RWPE1 (cell line): ENCODE measurements at places on chromosomes 7 and 10.

DNA sequence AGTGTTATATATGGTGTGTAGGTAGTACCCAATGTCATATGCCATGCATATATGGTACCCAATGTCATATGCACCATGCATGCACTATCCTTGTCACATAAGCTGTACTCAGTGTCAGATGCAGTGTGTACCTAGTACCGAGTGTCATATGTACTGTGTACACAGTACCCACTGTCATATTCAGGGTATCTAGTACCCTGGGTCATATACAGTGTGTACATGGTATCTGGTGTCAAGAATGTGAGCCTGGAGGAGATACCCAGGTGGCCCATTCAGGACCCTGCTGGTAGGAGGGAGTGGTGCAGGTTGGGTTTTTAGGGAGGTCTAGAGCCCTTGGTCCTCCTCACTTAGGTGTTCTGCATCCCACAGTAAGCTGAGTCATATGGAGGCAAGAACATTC is 1.8 kb downstream of the ZMYND11 start:
- peak; percentile 30 for DNase-seq

DNA sequence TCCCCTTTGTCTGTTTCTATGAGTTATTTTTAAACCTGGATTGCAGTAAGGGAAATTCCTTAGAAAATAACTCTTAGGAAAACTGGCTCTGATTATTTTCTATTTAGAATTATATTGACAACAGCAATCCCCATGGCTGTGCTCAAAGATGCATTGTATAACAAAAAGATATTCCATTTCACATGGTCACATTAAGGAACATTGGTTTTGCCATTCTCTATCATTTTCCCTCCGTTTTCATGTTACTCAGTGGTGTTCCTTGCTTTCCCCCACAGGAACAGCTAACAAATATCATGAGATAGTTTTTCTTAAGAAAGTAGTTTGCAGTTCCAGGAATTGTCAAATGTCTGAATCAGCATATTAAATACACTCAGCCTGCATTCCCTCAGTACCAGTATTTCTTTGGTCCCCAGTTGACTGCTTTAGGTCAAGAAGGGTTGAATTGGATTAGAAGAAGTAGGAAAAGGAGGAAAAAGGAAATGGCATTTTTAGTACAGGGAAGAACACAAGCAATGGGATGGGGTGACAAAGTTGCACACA is 436.7 kb downstream of the TNS3 start:
- no peak for DNase-seq

GRCh38 chr7:132433301-132433700 is 143.0 kb downstream of the PLXNA4 start:
- DNase-seq: no peak

GRCh38 chr7:24732646-24733413 is 24.4 kb downstream of the GSDME start:
- no peak for DNase-seq

DNA sequence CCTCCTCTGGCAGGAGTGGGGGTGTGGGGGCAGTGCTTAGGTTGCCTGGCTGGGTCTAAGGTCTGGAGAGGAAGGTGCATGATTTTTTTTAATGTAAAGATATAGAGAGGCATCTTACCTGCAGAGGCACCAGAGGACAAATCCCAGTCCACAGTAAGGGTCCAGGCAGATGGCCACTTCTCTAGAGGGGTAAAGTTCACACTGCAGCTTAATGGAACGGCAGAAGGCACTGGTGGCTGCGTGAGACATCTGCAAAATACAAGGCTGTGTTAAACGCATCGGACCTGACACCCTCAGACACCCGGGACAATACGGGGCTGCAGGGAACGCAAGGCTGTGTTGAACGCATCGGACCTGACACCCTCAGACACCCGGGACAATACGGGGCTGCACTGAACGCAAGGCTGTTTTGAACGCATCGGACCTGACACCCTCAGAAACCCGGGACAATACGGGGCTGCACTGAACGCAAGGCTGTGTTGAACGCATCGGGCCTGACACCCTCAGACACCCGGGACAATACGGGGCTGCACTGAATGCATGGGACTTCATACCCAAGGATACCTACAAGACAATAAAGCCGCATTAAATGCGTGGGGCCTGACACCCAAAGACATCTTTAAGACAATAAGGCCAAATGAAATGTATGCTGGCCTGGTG is 206.0 kb downstream of the ZMYND11 start:
- no peak for DNase-seq

- no peak for DNase-seq
These were observed 306.8 kb downstream of the XPNPEP1 start for GRCh38 chr10:109616359-109616980.

DNA sequence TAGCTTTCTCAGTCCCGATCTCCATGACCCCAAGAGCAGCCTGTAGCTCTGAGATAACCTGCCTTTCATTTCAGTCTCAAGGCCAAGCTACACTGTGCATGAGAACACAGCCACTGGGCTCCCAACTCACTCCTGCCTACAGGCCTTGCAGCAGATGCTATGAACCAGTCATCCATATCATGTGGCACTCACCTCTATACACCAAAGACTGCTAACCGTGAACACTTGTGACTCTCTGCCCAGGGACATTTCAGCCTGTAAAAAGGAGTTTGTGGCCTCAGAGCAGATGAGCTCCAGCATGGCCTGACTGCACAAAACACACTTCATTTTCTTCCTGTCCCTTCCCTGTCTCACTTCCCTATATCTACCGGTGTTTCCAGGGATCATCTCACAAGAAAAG is 56.9 kb upstream of the NPY start:
- DNase-seq: no peak

- no peak for DNase-seq
These were observed 103.9 kb upstream of the THSD7A start for GRCh38 chr7:11935905-11936304.

GRCh38 chr7:129354428-129355157 is 79.6 kb upstream of the STRIP2 start:
- no peak for DNase-seq

DNA sequence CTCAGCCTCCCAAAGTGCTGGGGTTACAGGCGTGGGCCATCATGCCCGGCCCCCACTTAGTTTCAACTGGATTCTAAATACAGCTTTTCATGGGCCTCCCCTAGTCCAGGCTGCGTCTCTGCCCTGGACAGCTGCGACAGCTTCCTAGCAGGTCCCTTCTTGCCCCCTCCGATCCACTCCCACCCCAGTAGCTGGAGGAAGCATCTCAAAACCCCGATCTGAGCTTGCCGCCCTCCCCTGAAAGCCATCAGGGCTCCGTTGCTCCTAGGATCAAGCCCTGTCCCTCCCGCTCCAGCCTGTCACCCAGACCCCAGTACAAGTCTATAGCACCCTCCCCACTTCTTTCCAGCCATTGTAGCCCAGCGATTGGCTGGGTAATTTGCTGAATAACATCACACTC is 64.5 kb downstream of the VWA2 start:
- DNase-seq: no peak

DNA sequence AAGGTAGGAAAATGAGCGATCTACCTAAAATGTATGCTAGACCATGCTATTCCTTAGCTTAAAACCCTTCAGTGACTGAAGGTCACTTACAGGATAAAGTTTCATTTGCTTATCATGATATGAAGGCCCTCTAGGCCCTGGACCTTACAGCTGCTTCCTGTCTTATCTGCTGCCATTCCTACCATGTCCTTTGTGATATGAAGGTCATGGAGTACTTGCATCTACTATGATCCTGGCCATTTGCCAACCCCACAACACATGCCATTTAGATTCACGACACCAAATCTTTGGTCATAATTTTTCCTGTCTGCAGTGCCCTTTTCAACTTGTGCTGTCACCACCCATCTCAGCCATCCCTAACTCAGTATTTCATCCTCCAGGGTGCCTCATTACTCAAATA is 181.8 kb upstream of the MDFIC start:
- no peak for DNase-seq

GRCh38 chr7:35856175-35856574 is 55.3 kb downstream of the SEPTIN7 start:
- no peak for DNase-seq

DNA sequence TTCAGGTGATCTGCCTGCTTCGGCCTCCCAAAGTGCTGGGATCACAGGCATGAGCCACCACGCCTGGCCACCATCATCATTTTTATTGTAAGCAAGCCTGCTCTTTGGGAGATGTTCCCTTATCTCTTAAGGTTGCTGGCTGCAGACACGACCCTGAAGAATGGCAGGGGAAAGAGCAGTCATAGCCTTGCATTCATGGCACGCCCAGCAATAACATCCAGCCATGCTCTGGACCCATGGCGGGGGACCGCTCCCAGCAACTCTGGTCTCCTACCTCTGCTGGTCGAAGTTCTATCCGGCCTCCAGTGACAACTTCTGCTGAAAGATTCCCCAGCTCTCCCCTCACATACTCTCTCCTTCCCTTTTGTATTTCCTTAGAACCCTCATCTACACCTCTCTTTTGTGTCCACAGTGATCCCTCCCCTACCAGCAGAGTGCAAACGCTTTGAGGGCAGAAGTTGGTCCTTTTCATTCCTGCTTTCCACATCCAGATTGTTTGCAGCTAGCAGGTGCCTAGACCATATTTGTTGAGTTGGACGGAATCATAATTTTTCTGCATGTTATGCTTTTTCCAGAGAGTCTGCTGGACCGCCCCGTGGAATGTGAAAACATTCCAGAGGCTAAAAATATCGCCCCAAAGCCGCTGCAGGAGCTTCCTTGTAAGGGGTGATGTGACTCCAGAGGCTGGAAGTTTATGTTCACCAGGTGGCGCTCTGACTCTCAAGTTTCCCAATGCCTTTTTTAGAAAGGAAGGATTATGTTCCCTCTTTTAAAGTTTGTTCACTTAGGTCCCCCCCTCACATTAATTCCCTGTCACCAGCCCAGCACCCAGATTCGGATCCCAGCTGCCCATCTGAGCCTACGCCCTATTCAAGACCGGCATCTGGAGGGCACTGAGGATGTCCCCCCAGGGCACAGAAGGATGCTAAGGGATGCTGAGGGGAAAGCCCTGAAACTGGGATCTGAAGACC is 4.3 kb upstream of the MARVELD1 start:
- DNase-seq: no peak

- DNase-seq: no peak
These were observed 27.4 kb upstream of the GOT1 start for GRCh38 chr10:99457813-99458212.

DNA sequence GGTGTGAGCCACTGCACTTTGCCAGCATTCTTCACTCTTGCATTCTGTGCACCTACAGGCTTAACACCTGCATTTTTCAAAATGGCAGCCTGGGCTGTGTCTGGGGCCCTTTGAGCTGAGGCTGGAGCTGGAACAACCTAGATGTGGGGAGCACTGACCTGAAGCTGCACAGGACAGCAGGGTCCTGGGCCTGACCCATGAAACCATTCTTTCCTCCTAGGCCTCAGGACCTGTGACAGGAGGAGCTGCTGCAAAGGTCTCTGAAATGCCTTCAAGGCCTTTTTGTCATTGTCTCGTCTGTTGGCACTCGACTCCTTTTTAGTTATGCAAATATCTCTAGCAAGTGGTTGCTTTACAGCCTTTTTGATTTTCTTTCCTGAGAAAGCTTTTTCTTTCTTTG is 82.3 kb downstream of the INPP5A start:
- DNase-seq: no peak

DNA sequence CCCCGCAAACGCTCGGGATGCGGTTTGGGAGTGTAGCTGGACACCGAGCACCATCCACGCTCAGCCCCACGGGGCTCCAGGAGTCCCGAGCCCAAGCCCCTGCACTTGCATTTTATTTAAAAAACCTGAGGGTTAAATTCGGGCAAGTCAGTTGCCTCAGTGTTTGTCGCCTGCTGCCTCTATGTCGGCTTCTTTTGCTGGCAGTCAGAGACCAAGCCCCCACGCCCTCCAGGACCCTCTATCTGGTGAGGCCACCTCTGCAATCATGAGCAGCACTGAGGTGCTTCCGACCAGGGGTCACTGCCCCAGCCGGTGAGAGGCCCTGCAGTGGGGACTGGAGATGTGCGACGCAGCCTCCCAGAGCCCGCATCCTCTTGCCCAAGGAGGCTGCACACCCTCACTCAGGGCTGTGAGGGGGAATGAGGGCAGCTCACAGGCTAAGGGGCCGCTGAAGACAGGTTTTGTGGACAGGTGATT is 13.3 kb upstream of the ZNF273 start:
- no peak for DNase-seq

- no peak for DNase-seq
These were observed 3.4 kb downstream of the CCDC136 start for GRCh38 chr7:128795129-128795528.

GRCh38 chr7:77727936-77728701 is 31.9 kb downstream of the RSBN1L start:
- DNase-seq: peak; percentile 20

DNA sequence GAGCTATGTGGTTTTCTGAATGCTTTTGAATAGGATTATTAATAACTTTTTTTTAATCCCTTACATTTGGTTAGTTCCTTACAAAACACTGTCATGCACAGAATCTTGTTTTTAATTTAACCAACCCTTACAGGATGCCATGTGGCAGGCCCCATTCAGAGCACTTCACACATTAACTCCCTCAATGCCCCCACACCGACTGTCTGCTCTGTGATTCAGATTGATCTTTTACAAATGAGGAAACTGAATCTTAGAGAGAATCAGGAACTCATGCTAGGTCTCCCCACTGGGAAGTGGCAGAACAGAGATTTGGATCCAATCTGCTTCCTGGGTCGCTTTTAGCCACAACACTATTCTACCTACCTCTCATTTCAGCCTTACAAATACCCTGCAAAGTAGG is 195.8 kb upstream of the NPVF start:
- DNase-seq: no peak

- DNase-seq: no peak
These were observed 592.7 kb upstream of the GALNT17 start for GRCh38 chr7:70539205-70539604.

GRCh38 chr10:93456480-93456879 is 25.7 kb downstream of the MYOF start:
- DNase-seq: no peak

GRCh38 chr7:130485734-130486113 is 6.2 kb upstream of the MEST start:
- no peak for DNase-seq

GRCh38 chr7:156474241-156474743 is 166.3 kb upstream of the RNF32 start:
- peak; percentile 55 for DNase-seq

- no peak for DNase-seq
These were observed 121.9 kb downstream of the SMURF1 start for GRCh38 chr7:99021941-99022560.

- DNase-seq: no peak
These were observed 1.4 kb downstream of the EPDR1 start for GRCh38 chr7:37921876-37922275.

DNA sequence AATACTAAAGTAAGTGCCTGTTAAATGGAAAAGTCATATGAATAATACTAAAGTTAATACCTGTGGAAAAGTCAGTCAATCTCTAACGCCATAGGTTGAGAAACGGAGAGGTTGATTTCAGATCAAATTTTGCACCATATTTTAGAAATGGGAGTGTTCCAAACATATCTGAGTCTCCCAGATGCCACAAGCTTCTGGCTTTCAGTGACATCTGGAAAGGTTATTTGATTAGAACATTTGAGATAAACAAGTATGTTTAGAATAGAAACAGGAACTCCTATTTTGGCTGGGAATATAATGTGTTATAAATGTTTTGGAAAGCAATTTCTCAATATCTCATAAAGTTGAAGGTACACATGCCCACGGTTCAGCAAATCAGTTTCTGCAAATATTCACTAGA is 5.8 kb downstream of the MACC1 start:
- DNase-seq: no peak
